Stimulated activated CD4-positive, alpha-beta T cell treated with anti-CD3 and anti-CD28 coated beads, Interleukin-4, amount 100 ng/mL, for 48 hours (primary cell): ENCODE measurements at places on chromosomes 5 and 9.
A peak's percentile ranks its signal among the peaks of the same experiment; 100 is the strongest.

- no peak for DNase-seq
Observed at GRCh38 chr5:78102500-78102899, 192.0 kb downstream of the AP3B1 start.

DNA sequence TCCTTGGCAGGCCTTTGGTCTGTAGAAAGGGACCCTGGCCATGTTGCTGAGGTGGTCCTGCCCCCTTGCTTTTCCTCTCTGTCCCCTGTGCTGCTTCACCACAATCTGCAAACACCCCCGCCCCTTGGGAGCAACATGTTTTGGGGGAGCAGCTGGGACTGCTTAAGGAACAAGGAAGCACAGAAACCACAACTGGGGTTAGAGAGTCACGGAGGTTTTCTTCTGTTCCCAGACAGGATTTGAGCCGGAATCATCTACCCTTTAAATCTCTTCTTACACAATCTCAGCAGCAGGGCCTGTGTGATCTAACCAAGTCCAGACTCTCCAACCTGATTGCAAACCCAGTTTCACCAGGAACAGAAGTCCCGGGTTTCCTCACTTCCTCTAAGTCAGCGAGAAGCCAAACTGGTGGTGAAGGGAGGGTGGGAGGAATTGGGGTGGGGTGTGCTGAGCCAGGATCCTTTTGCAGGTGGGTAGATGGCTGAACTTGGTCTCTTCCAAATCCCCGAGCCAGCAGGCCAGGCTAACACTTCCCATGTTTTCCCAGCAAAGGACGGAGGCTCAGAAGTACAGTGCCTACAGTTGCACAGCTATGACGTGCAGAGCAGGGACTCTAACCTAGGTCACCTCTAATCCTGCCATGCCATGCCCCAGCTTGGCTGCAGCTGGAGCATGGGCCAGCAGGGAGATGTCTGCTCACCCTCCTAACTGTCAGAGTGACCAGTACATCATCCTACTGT is 25.0 kb downstream of the SH3PXD2B start:
- no peak for DNase-seq

GRCh38 chr5:36206913-36207312 is 34.8 kb downstream of the NADK2 start:
- no peak for DNase-seq

- no peak for DNase-seq
Observed at GRCh38 chr5:77302247-77302646, 91.8 kb downstream of the PDE8B start.

DNA sequence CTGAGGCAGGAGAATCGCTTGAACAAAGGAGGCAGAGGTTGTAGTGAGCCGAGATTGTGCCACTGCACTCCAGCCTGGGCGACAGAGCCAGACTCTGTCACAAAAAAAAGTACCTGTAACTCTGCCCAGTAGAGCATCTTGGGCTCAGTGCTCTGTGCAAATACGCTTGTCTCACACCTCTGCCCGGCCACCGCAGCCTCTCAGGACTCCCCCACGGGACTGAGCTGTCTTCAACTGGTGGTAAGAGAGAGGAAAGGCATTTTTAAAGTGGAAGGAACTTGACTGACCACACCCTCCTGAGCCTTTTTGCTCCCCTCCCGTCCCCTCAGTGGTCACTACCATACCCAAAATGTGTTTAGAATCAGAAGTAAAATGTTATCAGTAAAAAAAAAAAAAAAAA is 174.3 kb upstream of the PIK3R1 start:
- no peak for DNase-seq

- DNase-seq = no peak
Observed at GRCh38 chr9:5263351-5264218, 32.4 kb downstream of the INSL4 start.

GRCh38 chr5:90144625-90145327 is 264.8 kb downstream of the CETN3 start:
- DNase-seq = no peak

- no peak for DNase-seq
Observed at GRCh38 chr9:21078702-21079101, 960 bp upstream of the IFNB1 start.

GRCh38 chr9:125125523-125125922 is 17.8 kb downstream of the SCAI start:
- DNase-seq = no peak

DNA sequence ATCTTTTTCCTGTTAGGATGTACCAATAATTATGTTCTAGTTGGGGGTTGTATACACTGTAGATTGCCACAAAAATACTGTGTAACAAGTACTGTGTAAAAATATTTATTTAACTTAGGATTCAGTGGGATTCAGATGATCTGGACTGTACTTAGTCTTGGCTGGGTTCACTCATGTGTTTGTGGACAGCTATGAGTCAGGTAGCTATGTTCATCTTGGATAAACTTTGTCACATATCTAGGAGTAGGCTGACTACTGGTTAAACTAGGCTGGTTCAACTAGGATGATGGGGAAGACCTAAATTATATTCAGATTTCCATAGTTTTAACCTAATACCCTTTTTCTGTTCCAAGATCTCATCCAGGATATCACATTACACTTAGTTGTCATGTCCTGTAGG is 32.1 kb upstream of the TNFSF15 start:
- DNase-seq = no peak

- DNase-seq = no peak
Observed at GRCh38 chr5:74919041-74919440, 52.9 kb upstream of the FAM169A start.

- no peak for DNase-seq
Observed at GRCh38 chr5:1864896-1865440, 17.8 kb downstream of the IRX4 start.

DNA sequence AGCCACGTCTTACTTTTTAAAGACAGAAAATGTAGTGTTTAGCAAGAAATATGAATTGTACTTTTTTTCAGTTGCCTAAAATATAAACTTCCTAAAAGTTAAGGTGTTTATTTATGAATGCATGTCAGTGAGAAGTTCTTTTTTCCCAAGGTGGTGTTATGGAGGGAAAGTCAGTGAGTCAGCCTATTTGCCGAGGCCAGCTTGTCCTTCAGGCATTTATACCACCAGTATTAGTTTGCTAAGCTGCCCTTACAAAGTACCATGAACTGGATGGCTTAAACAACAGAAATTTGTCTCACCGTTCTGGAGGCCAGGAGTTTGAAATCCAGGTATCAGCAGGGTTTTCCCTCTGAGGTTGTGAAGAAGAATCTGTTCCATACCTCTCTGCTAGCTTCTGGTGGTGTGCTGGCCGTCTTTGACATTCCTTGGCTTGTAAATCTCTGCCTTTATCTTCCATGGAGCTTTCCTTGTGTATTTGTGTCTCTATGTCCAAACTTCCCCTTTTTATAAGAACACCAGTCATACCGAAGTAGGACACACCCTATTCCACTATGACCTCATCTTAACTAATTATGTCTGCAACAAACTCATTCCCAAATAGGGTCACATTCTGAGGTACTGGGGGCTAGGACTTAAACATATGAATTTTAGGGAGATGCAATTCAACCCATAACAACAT is 38.4 kb downstream of the PRKACG start:
- DNase-seq = no peak

GRCh38 chr5:139631520-139632165 is 16.5 kb upstream of the CXXC5 start:
- no peak for DNase-seq

DNA sequence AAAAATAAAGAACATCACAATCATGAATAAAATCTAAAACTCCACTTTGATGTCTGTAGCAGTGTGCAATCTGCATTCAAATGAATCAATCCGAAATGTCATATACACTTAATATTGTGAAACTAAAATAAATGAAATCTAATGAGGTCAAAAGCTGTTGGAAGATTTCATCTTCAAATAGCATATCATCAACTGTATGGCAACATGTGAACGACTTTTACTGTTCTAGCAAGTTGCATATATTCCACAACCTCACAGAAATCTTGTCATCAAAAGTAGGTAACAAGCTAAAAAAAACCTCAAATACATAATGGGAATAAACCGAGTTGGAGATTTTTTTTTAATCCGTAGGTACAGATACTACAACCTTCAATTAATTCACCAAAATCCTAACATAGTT is 1.2 kb downstream of the PTBP3 start:
- no peak for DNase-seq

DNA sequence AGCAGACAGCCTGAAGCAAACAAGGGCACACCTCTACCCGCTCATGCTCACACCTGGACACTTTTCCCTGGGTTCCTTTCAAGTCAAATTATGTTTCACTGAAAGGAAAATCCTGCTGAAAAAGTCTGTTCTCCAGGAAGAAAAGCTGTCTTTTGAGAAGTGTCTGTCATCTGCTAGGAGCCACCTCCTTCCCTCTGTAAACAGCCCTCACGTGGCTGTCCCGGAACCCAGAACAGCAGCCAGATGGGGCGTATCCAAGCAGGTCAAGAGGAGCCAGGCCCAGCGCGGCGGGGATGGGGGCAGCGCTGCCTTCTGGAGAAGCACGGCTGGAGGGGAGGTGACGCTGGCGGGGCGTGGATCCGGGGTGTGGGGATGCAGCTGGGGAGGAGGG is at the start of gene PNPLA7:
TSS of gene PNPLA7 (minus strand) at position 172 of the 391 bp plus-strand sequence. CDS start 205 bp downstream, outside the sequence.
- DNase-seq = peak; percentile 22

- no peak for DNase-seq
Observed at GRCh38 chr5:157650991-157651611, 1.1 kb downstream of the SOX30 start.

- DNase-seq = no peak
Observed at GRCh38 chr5:170315154-170315553, 17.6 kb upstream of the LCP2 start.

- no peak for DNase-seq
Observed at GRCh38 chr5:405421-405820, 37.6 kb upstream of the EXOC3 start.

DNA sequence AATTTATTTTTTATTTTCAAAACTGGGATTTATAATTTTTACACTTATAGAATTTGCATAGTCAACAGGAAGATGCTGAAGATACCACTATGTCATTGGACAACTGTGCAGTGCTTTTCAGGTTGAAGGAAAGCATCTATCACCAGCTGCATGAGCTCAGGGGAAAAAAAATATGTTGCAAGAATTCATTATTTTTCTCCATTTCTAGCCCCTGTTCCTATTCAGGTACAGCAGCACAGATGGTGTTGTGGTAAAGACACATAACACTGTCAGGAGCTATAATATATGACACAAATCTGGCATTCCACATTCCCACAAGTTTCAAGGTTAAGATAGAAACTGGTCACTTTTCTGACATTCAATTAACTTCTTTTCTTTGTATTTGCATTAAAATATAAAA is 1088.6 kb downstream of the MAT2B start:
- DNase-seq = no peak

DNA sequence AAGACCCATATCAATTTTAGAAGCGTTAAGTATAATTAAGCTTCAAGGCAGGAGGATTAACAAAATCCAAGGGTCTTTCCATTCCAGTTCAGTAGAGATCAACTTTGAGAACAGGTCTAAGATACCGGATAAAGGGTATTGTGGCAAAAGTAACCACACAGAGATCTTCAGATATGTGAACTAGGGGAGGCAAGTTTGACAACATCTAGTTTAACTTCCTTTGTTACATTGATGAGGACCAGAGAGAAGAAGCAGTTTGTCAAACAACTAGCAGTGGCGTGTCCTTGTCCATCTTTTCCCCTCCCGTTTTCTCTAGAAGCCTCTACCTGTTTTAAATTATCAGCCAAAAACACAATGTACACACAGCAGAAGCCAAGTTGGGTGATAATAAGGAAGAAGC is 8.6 kb downstream of the SLC36A2 start:
- no peak for DNase-seq
